ENCODE measurements at places on chromosomes 1 and 21. TPM values are rescaled to one million over a fixed set of nuclear protein-coding genes. Genes with fewer than 3 reads are reported as not detected.
A peak's percentile ranks its signal among the peaks of the same experiment; 100 is the strongest.

GRCh38 chr1:151006327-151007052 lies at the start of gene MINDY1:
TSS of gene MINDY1 (minus strand) at chr1:151006902. CDS start at chr1:151002617, 4,285 bp downstream.
- DNase-seq, result peak; percentile 85

- DNase-seq, result no peak
Observed at GRCh38 chr1:59967141-59967697, 40.6 kb upstream of the CYP2J2 start.

DNA sequence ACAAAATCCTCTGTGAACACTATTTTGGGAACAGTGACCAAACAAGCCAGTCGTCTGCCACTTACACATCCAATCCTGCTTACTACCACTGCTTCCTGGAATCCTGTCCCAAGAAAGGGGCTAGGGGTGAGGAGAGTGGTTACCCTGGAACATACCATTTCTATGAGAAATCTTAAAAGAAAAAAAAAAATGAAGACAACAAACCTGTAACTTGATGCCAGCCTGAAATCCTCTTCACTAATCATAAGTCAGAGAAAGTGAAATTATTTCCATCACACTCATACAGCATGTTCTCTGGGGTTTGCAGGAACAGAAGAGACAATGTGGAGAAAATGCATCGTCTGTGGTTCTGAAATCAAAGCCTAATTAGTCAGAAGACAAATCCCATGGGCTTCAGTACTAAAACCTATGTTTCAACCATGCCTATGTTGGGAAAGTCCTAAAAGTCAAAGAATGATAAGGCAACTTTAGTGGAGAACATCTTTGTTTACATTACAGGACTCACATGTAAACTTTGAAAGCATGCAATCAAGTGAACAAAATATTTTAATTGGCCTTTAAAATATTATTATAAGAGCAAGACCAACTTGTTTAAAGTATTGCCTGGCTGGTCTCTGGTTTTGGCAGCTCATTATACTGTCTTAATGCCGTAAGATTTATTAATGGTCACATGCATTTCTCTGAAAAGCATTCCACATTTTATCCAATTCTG lies 220.7 kb downstream of the LTN1 start:
- DNase-seq, result no peak

DNA sequence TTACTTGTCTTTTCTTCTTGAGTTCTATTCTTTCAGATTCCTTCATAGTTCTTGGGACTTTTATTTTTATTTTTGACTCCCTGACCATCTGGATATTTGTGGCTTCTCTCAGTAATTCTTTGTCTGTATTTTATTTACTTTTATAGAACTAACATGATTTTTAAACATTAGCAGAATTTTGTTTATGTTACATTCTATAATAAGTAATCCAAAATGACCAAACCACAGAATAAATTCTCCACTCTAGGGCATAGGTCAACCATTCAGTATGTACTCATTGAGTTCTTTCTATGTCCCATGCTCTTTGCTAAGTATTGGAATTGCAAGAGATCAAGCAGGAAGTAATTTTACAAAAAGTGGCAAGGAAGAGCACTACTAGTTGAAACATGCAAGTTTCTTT lies 969.0 kb downstream of the TTLL7 start:
- DNase-seq, result no peak

- DNase-seq, result no peak
Observed at GRCh38 chr1:8463144-8463927, 145.4 kb downstream of the SLC45A1 start.

DNA sequence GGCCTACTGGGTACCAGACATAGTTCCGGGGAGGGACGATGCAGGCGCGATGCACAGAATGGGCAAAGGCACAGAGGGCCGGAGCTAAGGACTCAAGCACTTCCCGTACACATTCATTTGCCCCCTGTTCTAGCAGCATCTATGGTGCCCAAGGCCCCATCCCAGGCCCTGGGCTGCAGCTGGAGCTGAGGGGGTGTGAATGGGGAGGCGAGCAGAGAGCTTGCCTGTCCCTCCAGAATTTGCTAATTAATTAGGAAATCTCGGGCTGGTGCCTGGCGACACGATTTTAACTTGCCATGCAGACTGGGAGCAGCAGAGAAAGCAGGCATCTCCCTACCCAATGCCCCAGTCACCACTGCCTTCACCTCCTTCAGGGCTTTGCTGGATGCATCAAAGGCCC lies 35.9 kb downstream of the EPHA2 start:
- peak; percentile 35 for DNase-seq

DNA sequence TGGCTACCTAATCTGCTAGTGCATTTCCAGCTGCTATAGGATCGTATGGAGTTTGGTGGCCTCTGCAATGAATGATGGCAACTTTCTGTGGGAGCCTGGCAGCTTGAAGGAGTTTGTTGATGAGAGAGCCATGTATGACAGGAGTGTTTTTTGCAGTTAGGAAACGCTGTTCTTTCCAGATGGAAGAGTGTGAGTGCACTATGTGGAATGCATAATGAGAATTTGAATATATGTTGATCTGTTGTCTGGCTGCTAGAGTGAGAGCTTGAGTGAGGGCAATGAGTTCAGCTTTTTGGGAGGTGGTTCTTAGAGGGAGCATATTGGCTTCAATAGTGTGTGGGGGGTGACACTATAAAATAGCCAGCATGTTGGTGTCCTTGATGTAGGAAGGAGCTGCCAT lies 51.0 kb upstream of the APOBEC4 start:
- DNase-seq, result no peak

DNA sequence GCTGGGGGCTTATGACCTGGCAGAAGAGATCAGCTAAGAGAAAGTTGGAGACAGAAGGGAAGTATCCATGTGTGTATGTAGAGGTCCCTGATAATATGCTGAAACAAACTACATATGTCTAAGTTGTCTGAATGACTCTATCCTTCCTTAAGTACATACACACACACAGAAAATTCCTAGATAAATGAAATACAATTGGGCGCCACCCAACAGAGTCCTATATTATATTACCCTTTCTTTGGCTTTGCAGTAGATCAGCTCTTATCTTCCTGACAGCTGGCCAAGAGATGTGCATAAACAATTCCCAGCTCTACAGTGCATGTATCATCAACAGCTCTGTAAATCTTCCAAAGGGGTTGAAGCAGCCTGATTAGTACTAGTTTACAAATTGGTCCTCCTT lies 40.1 kb downstream of the SORT1 start:
- no peak for DNase-seq

GRCh38 chr21:25638660-25639550 lies at the start of gene JAM2:
TSS of gene JAM2 (plus strand) at chr21:25639258. CDS start at chr21:25639822, 564 bp downstream.
- peak; percentile 88 for DNase-seq

DNA sequence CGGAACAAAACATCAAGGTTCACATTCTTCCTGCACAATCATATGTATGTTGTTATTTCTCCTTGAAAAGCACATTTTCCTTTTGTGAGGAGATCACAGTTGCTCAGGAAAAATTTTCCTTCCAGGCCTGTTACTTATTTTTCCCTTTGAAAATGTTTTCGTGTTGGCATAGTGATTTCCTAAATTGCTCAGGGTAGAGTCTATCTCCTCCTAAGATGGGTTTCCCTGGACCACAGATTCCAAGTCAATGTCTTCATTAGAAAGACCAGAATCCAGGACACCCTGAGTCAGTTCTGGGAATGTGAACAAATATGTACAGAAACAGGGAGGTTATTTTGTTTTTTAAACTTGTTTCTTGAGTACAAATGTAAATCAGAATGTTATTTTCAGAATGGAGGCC lies 94.3 kb upstream of the C1orf105 start:
- DNase-seq, result no peak

GRCh38 chr1:214416858-214417257 lies 134.5 kb downstream of the PTPN14 start:
- DNase-seq, result no peak

DNA sequence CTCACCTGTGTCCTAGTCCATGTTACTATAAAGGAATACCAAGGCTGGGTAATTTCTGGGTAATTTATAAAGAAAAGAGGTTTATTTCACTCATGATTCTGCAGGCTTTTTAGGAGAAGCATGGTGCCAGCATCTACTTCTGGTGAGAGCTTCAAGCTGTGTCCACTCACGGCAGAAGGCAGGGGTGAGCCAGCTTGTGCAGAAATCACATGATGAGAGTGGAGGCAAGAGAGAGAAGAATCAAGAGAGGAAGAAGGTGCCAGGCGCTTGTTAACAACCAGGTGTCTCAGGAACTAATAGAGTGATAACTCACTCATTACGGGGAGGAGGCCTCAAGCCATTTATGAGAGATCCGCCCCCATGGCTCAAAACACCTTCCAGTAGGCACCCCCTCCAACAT lies 67.5 kb upstream of the CD34 start:
- no peak for DNase-seq

DNA sequence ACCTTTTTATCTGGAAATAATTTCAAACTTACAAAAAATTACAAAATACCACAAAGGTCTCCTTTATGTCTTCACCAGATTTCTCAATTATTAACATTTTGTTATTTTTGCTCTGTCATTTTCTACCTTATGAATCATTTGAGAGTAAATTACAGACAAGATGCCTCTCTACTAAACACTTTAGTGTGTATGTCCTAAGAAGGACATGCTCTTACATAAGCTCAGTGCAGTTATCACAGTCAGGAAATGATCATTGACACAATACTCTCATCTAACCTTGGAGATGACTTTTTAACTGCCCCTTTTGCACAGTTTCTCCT lies 378.9 kb upstream of the RUNX1 start:
- no peak for DNase-seq

GRCh38 chr1:162391790-162392563 lies 10.4 kb downstream of the C1orf226 start:
- peak; percentile 60 for DNase-seq

GRCh38 chr1:234531151-234531635 lies 52.2 kb upstream of the TARBP1 start:
- peak; percentile 59 for DNase-seq

- DNase-seq, result no peak
Observed at GRCh38 chr1:85319491-85319890, 43.1 kb upstream of the BCL10 start.

DNA sequence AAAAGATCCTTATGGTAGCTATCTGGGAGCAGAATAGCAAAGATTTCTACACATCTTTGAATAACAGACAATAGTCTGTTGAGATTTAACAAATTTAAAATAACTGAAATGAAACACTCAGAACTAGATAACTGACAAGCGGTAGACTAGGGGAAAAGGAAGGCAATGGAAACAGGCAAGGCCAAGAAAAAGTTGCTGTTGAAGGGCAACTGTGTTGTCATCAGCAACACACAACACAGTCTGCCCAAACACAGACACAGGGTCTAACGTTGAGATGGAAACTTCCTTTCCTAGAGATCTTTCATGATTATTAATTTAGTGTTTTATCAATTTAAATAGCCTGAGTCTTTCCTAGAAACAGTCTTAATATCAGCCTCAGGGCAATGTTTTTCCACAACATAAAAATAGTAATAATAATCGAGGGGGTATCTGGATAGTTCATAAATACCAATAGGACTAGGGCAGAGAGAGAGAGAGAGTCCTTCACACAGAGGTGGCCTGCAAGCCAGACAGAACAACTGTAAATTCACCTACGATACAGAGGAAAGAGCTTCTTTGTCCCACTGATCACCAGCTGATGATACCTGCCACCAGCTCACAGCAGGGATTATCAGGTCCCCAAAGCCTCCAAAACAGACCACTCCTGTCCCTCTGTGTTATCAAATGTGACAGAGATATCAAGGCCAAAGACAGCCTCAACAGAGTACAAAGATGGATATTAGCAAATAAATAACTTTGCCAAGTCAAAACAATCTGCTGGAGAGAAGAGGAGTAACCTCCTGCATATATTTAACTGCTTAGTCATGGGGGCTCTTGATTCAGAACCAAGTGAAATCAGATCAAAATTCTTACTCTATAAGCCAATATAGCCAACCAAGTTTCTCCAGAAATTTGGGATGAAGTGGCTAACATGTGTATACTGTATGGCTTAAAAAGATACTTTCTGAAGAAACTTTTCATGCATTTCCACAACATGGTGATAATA lies 245.3 kb downstream of the SLC45A1 start:
- DNase-seq, result no peak

GRCh38 chr21:25005388-25005787 lies 601.9 kb downstream of the MRPL39 start:
- DNase-seq, result no peak

GRCh38 chr1:108598340-108598739 lies 38.4 kb downstream of the EEIG2 start:
- DNase-seq, result no peak

DNA sequence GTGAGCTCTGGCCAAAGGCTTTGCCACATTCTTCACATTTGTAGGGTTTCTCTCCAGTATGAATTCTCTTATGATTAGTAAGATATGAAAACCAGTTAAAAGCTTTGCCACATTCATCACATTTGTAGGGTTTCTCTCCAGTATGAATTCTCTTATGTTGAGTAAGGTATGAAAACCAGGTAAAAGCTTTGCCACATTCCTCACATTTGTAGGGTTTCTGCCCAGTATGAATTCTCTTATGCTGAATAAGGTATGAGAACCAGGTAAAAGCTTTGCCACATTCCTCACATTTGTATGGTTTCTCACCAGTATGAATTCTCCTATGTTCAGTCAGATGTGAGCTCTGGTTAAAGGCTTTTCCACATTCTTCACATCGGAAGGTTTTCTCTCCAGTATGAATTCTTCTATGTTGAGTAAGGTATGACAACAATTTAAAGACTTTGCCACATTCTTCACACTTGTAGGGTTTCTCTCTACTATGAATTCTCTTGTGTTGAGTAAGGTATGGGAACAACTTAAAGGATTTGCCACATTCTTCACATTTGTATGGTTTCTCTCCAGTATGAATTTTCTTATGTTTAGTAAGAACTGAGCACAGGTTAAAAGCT lies 20.7 kb downstream of the ZNF695 start:
- DNase-seq, result no peak

DNA sequence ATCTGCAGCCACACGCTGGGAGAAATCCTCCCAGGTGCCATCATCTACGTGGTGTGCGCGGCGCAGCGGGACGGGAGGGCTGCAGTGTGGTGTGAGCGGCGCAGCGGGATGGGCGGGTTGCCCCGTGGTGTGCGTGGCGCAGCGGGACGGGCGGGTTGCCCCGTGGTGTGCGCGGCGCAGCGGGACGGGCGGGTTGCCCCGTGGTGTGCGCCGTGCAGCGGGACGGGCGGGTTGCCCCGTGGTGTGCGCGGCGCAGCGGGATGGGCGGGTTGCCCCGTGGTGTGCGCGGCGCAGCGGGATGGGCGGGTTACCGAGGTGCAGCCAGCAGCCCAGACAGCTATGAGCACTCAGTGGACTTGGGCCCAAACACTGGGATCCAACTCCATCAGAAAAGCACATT lies 4.7 kb downstream of the WRAP73 start:
- DNase-seq, result no peak

- no peak for DNase-seq
Observed at GRCh38 chr1:153661111-153661708, 2.7 kb downstream of the SNAPIN start.

- no peak for DNase-seq
Observed at GRCh38 chr1:116951200-116951935, 41.7 kb downstream of the PTGFRN start.

GRCh38 chr1:64050601-64051000 lies 152.8 kb upstream of the UBE2U start:
- DNase-seq, result no peak

TCHHL1 gene
- not detected for total RNA-seq

EFHD2 gene
- total RNA-seq, result 48.3 TPM

PIK3CD gene
- total RNA-seq, result 6.9 TPM

LINGO4 gene
- 0.07 TPM for total RNA-seq

CCDC17 gene
- total RNA-seq, result 3.0 TPM

USP21 gene
- 12.0 TPM for total RNA-seq

FAM78B gene
- 2.3 TPM for total RNA-seq

FMOD gene
- not detected for total RNA-seq

OR2T2 gene
- not detected for total RNA-seq

FAM72A gene
- 21.8 TPM for total RNA-seq

S100A12 gene
- total RNA-seq, result not detected

DMBX1 gene
- 4.2 TPM for total RNA-seq

PRRC2C gene
- total RNA-seq, result 68.7 TPM
